ENCODE measurements at places on chromosomes 2 and 18. TPM values are rescaled to one million over a fixed set of nuclear protein-coding genes. Genes with fewer than 3 reads are reported as not detected.

The GULP1 gene
- 31.5 TPM for total RNA-seq

The MYO5B gene
- total RNA-seq, result 25.4 TPM

The SGO2 gene
- 25.0 TPM for total RNA-seq

The CIAO1 gene
- 85.3 TPM for total RNA-seq

The IL1A gene
- total RNA-seq, result 0.55 TPM

The GAREM2 gene
- 1.7 TPM for total RNA-seq

The RASGRP3 gene
- 0.10 TPM for total RNA-seq

The IMP4 gene
- total RNA-seq, result 76.8 TPM

The FAM98A gene
- 24.8 TPM for total RNA-seq

The ADGRF3 gene
- 0.48 TPM for total RNA-seq

The RBKS gene
- 6.8 TPM for total RNA-seq

- DNase-seq, result no peak
These were observed 54.1 kb upstream of the ACYP2 start for GRCh38 chr2:54061272-54061671.

DNA sequence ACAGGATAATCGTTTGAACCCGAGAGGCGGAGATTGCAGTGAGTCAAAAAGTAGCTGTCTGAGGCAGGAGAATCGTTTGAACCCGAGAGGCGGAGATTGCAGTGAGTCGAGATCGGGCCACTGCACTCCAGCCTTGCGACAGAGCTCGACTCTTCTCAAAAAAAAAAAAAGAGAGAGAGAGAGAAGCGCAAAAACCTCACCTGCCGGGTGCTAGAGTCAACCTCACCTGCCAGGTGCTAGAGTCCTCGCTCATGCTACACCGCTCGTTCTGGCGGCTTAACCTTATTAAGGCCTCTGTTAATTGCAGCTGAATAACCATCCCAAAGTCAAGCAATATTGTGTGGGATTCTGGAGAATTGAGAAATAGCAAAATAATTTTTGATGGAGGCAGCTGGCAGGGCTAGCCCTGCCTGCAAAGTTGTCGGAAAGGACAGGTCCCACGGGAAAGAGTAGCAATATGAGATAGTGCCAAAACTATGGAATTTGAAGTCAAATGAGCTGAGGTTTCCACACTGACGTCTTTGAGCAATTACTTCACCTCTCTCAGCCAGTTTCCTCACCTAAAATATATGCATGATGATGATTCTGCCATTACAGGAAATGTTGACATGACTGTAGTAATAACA, 644 bp upstream of the DYM start:
- DNase-seq, result no peak

DNA sequence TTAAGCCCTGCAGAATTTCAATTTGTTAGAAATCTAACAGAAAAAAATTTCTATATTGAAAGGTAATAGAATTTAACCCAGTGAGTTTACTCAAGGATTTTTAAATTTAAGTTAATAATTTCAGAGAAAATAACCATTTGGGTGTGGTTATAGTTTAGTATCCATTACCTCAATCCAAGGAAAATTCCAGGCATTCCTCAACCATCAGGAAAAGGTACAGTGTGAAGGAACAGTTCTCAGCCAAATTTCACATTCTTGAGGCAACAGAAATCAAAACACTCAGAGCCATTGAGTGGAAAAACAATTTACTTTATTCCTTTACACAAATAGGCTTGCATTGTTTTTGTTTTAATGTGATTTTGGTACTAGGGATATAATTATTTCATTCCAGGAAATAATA, 45.6 kb downstream of the ONECUT2 start:
- no peak for DNase-seq

DNA sequence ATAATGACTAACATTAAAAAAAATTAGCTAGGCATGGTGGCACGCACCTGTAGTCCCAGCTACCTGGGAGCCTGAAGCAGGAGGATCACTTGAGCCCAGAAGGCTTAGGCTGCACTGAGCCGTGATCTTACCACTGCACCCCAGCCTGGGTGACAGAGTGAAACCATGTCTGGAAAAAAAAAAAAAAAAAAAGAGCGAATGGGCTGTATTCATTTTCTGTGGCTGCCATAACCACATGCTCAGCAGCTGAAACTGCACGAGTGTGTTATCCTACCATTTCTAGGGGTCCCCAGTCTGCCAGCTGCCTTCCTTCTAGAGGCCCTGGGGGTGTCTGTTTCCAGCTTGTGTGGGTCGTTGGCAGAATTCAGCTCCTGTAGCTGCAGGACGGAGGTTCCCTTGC, 247.8 kb downstream of the EIPR1 start:
- DNase-seq, result no peak

DNA sequence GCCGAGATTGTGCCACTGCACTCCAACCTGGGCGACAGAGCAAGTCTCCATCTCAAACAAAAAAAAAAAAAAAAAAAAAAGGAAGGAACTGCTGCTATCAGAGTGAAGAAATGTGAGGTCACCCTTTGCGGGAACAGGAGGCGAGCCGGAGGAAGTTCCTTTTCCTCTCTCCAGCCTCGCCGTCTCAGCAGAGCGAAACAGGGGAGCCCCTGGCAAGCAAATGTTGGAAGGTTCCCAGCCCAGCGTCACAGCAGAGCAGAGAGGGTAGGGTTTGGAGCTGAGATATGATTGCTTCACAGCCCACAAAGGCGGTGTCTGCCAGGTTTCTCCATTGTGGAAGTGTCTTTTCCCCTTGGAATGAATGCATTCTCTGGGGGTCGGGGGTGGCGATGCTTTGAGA, 28.5 kb downstream of the SLC20A1 start:
- DNase-seq, result no peak

GRCh38 chr2:201821080-201821479, 14.7 kb downstream of the CDK15 start:
- DNase-seq, result no peak

DNA sequence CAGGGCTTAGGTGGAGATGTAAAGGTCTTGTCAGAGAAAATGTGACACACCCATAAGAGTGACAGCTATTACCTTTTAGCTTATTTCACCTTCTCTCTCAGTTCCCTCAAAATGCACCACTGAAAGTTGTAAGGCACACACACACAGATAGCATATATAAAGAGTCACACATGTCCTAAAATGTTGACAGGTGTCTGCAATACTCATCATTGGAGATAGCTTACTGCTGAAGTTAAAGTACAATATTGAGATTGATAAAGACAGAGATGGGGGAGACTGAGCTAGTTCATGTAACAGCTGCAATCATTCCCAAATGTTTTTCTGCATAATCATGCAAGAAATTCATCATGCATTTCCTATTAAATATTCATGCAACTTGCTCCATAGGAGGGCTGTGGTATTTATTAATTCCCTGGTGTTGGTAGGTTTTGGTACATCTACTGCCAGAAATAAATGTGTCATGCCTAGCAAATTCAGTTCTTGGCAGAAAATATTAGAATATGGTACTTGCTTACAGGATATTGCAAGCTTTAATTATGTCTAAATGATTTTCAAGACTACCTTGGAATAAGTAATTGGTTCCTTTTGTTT, 118.8 kb upstream of the RBMS1 start:
- no peak for DNase-seq

DNA sequence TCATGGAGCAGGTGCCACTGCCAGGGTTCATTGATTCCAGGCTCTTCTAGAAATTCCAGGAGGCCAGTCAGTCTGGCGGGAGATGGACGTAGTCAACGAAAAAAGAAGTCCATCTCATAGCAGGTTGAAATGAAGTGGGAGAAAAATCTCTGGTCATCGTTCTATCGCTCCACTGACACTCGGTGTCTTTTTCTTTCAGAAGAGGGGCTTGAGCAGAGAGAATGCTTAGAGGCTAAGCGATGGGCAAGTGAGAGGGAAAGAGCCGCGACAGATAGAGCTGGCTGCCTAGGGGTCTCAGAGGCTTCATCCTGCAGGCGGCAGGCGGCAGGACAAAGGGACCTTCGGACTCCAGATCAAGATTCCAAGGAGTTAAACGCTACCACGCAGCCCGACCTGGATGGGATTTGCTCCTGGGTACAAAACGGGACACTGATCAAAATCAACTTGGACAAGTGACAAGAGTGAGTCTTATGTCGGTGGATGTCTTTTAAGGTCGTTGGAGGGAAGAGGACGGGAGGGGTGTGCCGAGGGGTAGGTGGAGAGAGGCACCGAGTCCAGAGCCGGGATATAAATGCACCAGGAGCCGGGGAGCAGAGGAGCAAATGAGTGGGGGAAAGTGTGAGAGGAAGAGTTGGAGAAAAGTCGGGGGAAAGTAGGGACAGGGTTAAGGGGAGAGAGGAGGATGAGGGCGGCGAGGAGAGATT, 677 bp upstream of the TMEM178A start:
- no peak for DNase-seq

DNA sequence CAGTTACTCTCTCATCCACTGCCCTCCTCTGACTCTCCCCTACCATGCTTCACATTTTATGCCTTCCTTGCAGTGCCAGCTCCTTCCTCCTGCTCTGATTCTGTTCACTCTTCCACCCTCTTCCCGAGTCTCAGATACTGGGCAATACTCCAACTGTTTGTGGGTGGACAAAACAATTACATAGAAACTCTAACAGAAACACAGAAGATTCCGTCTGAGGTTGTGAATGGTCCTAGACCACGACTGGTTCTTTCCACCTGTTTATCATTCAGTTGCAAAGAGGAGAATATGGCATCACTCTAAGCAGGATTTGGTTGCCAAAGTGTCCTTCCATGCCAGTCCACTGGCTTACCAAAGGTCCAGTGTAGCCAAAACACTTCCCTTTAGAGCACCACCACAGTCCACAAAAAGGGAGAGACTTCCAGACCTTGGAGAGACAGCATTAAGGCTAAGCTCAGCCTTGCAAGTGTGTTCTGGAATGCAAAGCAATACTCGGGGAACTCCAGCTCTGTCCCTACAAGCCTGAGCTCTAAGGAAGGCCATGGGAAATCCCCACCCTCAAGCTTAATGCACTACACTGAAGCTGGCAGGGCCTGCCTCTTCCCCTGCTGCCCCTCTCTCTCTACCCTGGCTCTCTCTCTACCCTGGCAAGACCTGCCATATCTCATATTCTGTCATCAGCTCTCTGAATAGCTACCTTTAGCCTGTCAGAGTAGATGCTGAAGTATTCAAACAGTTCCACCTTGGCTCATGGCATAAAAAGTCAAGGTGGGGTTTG, 33.6 kb upstream of the RND3 start:
- DNase-seq, result no peak

DNA sequence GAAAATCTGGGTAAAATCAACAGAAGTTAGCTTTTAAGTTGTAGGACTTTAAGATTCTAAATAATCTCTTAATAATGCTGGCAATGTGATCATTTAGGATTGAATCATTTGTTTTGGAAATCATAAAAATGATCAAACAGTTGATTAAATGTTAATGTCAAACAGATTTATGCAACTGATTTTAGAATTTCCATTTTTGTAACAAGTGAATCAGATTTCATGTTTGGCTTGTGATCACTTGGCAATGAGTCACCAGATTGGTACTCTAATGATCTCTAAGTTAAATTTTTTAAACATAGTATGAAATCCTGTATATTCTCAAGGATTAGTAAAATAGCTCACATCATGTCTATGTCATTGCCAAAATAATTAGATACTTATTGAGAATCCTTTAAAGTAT, 50.1 kb upstream of the UNC80 start:
- DNase-seq, result no peak

DNA sequence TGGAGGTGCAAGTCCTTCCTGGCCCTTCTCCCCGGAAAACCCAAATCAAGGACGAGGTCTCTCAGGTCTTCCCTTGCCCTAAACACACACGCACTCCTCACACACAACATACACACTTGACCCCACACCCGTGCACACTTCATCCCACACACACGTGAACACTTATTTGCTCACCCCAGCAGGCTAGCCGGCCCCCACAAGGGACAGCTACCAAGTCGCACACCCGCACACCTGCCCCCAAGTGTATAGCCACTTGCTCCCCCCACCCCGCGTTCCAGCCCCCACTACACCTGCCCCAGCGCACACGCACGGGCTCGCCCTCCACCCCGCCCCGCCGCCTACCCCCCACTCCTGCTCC, 359 bp downstream of the TGFBRAP1 start:
- DNase-seq, result no peak

GRCh38 chr2:26488463-26489212, 10.7 kb upstream of the OTOF start:
- no peak for DNase-seq

- DNase-seq, result no peak
These were observed 12.8 kb downstream of the SESTD1 start for GRCh38 chr2:179251870-179252269.

- DNase-seq, result no peak
These were observed 72.5 kb downstream of the FAM210A start for GRCh38 chr18:13653746-13654433.

DNA sequence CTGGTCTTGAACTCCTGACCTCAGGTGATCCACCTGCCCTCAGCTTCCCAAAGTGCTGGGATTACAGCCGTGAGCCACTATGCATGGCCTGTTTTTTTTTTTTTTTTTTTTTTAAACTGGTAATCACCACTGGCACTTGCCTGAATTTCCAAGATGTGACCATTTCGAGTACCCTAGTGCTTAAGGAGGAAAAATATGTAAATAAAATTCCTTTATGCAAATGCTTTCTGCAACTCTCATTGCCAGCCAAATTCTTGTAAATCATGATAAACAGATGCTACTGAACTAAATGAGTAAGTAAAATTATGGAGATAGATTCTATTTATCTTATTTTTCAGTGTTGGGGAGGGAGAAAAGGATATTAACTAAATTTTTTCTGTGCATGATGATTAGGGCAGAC, 18.6 kb downstream of the CDCA7 start:
- no peak for DNase-seq

- no peak for DNase-seq
These were observed 6.0 kb downstream of the HOXD3 start for GRCh38 chr2:176162911-176163671.

GRCh38 chr18:41462946-41463345, 492.1 kb upstream of the PIK3C3 start:
- no peak for DNase-seq

- DNase-seq, result no peak
These were observed 104.7 kb downstream of the THADA start for GRCh38 chr2:43491065-43491639.

- DNase-seq, result no peak
These were observed 978.4 kb upstream of the POU3F3 start for GRCh38 chr2:103875531-103875930.

DNA sequence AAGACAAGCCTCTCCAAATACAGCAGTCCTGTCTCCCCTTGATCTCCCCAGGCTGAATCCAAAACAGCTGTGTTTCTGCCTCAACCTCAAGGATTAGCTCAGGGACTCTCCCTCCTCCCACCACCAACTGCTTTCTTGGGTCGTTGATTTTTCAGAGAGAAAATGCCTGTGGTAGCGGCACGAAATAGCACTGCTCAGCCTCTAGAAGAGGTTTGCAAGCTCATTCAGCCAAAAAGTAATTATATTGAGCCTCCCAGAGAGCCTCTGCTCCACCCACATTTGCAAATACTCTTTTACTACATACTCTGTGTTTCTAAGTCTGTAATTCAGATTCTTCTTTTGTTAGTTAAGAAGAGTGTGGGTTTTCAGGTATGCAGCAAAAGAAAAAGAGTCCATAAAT, 396.4 kb upstream of the TNP1 start:
- DNase-seq, result no peak

- DNase-seq, result no peak
These were observed at the start of gene DNMT3A for GRCh38 chr2:25341753-25342371. TSS of gene DNMT3A (minus strand) at chr2:25341925. CDS start at chr2:25313984, 27,941 bp downstream.

DNA sequence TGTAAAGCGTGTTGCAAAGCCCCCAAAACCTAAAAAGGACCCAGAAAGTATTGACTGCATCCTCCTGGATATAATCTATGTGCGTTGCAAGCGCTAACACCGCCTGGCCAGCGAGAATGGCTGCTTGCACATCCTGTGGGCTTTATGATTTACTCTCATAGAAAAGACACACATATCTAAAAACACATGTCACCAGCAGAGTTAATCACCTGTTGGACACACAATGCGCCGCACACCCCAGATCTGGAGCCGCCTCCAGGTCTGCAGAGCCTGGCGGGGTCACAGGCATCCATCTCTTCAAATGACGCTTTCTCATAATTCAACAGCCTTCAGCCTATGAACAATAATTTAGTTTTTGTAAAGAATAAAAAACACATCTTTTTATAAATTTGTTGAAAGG, 186.5 kb downstream of the RTP5 start:
- DNase-seq, result no peak
